Muscle of arm (tissue), 14 donors: ENCODE measurements at places on chromosomes 4 and X. TPM values are rescaled to one million over a fixed set of nuclear protein-coding genes. Genes with fewer than 3 reads are reported as not detected.

DNA sequence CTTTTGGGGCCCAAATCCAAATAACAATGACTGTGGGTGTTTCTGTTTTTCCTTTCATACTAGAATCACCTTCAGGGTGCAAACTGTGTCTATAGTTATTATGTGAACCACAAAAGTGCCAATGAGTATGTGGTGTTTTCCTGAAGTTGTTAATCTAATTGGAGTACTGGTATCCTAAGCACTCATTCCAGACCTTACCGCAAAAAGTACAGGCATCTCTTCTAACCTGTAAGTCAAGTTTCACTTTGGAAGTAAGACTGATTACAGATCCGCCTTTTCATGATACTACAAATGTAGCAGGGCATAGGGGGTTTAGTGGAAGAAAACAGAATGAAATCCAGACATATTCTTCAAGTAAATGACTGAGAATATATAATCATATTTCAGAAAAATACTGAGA lies 16.1 kb downstream of the COQ2 start:
- no peak for DNase-seq

DNA sequence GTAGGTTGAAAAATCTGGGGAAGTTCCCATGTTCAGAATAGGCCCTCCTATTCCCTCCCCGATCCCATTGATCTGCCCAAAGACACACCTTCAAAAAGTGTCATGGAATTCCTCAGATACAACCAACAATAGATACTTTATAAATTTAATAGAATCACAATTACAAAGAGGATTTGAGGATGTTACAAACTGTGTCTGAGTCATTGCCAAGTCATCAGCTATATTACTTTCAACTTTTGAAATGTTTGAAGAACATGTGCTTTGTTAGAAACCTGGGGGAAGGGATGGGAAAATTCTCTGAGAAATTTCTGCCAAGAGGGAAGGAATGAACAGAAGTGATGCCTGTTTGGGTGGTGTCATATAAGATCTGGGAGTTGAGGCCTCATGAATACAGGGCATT lies 46.7 kb downstream of the KCNIP4 start:
- DNase-seq: no peak

DNA sequence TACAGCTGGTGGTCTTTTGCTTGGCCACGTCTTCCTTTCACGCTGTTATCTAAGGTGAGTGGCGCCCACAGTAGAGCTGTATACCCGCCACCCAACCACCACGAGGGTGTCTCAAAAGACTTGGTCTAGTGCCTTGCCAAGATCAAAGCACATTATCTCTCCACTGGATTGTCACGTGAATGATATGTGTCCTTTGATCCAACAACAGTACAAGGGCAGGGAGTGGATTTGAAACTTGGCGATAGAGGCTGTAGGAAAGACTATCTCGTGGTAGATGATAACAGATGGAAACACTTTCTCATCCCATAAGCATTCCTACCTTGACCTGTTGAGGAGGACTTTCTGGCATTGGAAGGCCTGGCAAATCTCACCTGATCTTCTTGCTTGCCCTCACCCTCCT lies 37.7 kb upstream of the BCLAF3 start:
- DNase-seq: no peak

DNA sequence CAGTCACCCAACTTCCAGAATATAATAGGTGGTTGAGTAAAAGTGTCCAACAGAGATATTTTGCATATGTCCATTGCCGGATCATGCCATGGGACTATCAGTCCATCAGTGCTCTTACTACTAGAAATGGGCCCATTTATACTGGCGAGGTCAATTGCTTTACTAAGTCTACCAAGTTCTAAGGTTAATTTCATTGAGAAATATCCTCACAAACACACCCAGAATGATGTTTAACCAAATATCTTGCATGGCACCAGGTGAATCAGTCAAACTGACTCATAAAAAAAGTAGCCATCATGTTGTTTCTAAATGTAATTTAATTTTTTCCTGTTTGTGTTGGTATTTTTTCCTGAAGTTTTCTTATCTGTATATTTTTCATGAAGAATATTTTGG lies 1217.0 kb downstream of the RAPGEF2 start:
- DNase-seq: no peak

- no peak for DNase-seq
Measured at GRCh38 chr4:90126805-90127204, 389 bp upstream of the CCSER1 start.

- DNase-seq: no peak
Measured at GRCh38 chrX:108020631-108021030, 24.2 kb upstream of the VSIG1 start.

- DNase-seq: no peak
Measured at GRCh38 chr4:169407217-169407845, 136.6 kb upstream of the SH3RF1 start.

DNA sequence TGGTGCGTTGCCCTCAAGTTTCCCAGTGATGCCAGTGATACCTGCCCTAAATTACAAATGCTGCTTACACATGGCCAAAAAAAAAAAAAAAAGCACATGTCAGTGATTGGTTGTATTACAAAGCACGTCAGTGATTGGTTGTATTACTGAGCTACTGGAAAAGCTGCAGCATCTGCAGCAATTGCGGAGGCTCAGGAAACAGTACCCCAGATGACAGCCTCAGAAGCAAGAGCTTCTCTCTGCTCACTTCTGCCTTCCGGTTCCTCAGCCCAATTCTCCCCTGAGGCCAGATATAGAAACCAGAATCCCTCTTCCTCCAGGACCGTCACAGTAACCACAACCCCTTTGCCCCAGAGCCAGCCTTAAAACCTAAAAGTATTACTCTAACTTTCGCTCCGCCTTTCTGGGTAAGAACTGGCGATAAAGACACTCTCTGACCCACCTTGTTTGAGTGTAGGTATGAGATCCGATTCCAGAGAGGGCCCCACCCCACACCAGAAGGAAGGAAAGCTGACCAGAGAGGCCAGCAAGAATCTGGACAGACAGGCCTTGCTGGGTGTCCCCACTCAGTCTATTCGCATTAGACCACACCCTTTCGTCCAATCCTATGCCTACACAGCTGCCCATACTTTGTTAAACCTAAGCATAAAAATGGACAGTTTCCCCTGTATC lies 85.0 kb upstream of the SORBS2 start:
- DNase-seq: no peak

- no peak for DNase-seq
Measured at GRCh38 chr4:7399440-7400234, 35.1 kb downstream of the PSAPL1 start.

DNA sequence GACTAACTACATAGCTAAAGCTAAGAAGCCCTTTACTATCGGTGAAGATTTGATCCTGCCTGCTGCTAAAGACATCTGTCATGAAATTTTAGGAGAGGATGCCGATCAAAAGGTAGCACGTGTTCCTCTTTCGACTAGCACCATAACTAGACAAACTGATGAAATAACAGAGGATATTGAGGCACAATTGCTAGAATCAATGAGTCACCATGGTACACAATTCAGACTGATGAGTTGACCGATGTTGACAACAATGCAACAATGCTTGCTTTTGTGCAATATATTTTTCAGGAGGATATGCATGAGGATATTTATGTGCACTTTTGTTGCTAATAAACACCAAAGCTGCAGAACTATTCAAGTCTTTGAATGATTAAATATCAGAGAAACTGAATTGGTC lies 24.3 kb downstream of the TBCK start:
- no peak for DNase-seq

DNA sequence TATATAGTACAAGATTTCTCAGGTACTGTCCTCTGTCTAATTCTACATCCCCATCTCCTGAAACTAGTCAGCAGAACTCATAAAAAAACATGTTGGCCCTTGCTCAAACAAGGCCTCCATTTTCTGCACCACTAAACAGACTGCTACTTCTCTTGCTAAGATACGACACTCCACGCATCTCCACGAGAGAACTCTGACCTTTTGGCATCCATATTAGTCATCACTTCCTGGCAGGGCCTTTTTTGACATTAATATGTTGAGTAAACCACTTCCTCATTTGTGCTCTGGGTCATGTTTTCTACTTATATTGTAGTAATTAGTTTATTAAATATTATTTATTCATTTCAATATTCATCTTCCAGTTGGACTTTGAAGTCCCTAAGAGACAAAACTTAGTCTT lies 65.6 kb downstream of the DCAF8L1 start:
- DNase-seq: peak; percentile 5

DNA sequence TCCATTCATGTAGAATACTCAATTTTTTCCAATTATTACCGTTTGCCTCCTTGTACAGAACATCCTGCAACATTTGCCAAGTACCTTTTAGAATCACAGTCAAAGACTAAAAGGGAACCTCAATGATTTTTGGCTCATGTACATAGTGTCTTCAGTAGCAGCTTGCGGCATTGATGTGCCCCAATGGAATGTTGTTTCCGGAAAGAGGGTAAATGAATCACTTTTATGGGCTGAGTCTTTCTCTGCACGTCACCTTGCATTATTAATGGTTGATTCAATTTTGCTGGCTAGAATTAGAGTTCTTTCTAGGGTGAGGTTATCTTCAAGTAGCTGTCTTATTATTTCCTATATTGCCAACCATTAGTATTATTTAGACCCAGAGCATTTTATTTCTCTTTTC lies 116.9 kb upstream of the GABRA2 start:
- DNase-seq: no peak

DNA sequence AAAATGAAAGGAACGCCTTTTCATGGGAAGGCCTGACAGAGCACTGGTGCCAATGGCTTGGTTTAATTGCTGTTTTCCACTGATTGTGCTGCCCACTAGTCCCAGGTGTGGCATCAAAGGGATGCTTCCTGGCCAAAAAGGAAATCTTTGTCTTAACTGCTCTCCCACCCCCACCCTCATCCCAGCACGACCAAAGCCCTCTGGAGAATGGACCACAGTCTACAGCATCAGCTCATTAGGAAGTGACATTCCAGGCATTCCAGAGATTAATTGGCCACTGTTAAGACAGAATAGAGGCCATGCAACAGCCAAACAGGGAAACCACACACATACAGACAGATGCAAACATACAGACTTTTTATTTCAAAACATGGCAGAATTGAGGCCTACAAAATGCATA lies 143.2 kb downstream of the LHFPL1 start:
- DNase-seq: no peak

- DNase-seq: no peak
Measured at GRCh38 chr4:57504139-57504538, 394.0 kb upstream of the IGFBP7 start.

GRCh38 chr4:170691168-170691567 lies 601.4 kb upstream of the AADAT start:
- DNase-seq: peak; percentile 5

GRCh38 chr4:145820407-145820806 lies 118.2 kb downstream of the ZNF827 start:
- no peak for DNase-seq

GRCh38 chrX:136619899-136620505 lies 28.0 kb upstream of the CD40LG start:
- no peak for DNase-seq

DNA sequence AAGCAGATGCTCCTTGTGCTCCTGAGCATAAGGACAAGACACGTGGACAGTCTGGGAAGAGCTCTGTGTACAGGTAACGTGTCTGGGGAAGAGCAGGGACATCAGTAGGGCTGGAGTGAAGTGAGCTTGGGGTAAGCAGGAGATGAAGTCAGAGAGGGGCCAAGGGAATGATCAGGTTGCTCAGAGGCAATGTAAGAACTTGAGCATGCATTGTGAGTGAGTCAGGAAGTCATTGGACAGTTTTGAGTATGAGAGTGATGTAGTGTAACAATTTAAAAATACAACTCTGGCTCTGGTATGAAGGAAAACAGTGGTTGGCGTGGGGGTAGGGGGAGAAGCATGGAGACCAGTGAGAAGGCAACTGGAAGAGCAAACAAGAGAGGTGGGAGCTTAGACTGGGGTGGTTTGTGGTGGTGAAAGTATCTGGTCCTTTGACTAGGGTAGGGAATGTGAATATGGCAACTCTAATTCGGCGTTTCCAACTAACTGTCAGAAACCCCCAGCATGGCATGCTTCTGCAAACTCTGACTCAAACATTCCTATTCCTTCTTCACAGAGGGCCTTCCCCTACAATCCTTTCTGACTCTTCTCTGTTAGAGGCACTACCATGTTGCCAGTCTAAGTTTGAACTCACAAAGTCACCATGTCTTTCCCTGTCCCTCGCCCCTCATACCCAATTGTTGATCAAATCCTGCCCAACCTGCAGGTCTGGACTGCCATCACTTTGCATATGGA lies 57.2 kb downstream of the STBD1 start:
- DNase-seq: no peak

GRCh38 chrX:700936-701335 lies 70.3 kb downstream of the SHOX start:
- DNase-seq: no peak

DNA sequence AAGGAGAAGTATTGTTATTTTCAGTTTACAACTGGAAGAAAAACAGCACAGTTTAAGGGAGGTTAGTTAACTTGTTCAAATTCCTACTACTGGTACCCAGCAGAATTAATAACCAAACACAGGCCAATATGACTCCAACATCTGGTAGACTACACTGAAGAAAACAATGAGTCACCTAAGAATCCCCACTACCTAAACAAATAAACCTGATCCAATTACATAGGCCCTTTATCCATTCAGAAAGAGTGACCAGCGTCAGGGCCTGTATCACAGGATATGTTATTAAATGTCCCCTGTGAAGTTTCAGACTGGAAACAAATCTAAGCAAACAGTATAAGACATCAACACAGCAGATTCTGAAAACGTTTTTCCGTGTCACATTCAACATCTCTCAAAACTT lies 492.5 kb upstream of the INTU start:
- DNase-seq: no peak

DNA sequence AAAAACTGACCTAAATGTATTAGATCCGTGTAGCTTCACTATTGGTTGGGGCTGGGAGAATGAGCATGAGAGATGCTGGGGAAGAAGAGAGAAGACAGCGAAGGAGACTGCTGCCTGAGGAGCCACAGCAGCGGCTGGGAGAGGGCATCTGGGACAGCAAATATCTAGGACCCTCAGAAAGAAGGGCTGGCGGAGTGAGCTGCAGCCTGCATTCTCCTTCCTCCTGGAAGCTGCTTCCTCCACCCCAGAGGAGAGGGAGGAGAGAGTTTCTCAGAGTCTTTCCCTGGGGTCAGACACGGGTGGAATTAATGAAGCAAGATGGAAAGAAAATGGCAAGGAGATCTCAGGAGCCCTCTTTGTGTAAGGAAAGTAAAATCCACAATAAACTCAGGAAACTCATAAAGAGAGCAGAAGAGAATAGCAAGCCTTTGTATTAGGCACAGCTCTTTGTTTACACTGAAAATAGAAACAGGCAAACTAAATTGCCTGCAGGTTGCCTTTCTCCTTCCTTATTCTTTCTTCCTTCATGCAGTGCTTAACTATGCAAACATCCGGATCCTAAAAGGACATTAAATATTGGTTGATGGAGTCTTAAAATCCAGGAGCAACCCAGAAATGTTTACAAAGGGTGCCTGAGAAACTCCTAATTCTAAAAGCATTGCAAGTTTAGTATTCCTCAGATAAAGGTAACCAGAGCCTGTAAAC lies 130.3 kb upstream of the GALNT7 start:
- no peak for DNase-seq

GRCh38 chr4:111334361-111334760 lies 711.5 kb upstream of the PITX2 start:
- no peak for DNase-seq

GRCh38 chr4:75158451-75158850 lies 225.5 kb downstream of the PARM1 start:
- DNase-seq: no peak

GRCh38 chrX:152821145-152821765 lies 9.3 kb downstream of the CETN2 start:
- no peak for DNase-seq

The GAGE2A gene
- not detected for polyA plus RNA-seq

The CLGN gene
- 3.2 TPM for polyA plus RNA-seq

The TMPRSS11B gene
- polyA plus RNA-seq: not detected

The GABRQ gene
- 2.6 TPM for polyA plus RNA-seq

The GATB gene
- polyA plus RNA-seq: 26.0 TPM

The TSPAN7 gene
- not detected for polyA plus RNA-seq

The CLIC2 gene
- polyA plus RNA-seq: 6.4 TPM

The GPC3 gene
- polyA plus RNA-seq: 416 TPM
